ENCODE measurements at places on chromosomes 6 and 20.

GRCh38 chr20:22374678-22375590 lies 209.4 kb downstream of the FOXA2 start:
- no peak for DNase-seq

- no peak for DNase-seq
Observed at GRCh38 chr6:11938285-11938890, 73.7 kb upstream of the HIVEP1 start.

- DNase-seq: no peak
Observed at GRCh38 chr20:62771396-62772102, 24.7 kb upstream of the MRGBP start.

GRCh38 chr20:42041000-42041565 lies 422.9 kb upstream of the CHD6 start:
- DNase-seq: no peak

DNA sequence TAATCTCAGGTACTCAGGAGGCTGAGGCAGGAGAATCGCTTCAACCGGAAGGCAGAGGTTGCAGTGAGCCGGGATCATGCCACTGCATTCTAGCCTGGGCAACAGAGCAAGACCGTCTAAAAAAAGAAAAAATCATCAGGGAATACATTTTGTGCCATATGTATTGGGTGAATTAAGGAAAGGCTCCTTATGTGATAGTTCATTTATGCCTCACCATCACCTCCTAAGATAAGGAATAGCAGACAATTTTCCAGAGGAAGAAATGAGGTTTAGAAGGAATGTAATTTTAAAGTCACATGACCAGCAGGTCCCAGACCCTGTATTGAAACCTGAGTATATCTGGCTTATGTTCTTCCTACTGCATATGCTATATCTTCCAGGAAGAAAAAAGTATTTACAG lies 93.9 kb upstream of the FOXC1 start:
- DNase-seq: no peak

- DNase-seq: no peak
Observed at GRCh38 chr6:45900808-45901752, 114.6 kb downstream of the CLIC5 start.

GRCh38 chr6:116741571-116741970 lies 23.9 kb downstream of the FAM162B start:
- no peak for DNase-seq

GRCh38 chr6:45697605-45698004 lies 318.1 kb downstream of the CLIC5 start:
- peak; percentile 68 for DNase-seq

DNA sequence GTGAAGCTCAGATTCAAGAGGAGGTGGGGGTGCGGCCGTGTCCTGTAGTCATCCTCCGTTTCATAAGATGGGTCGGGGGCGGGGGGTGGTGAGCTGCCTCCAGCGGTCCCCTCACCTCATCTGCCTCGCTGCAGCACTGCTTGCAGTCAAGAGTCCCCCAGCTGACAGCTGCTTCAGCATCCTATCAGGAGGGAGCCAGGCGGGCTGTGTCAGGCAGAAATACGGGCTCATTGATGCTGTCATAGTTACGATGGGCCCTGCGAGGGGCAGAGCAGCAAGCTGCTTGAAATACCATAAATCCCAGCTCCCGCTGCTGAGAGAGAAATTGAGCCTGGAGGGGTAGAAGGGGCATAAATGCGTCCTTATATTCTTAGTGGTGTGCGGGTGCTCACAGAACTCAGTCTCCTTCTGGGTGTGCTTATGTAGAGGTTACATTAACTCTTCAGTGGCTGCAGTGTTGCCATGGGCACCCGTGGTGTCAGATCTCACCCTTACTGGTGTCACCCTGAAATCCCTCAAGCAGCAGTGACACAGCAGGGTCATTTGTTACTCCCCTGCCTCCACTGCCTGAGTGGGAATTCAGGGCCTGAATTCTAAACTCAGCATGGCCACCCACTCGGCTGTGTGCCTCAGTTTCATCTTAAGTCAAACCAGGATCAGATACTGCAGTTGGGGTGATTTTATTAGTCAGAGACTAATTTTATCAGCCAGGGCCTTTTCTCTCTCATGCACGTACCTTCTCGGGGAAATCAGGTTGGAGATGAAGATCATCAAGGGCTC lies 21.8 kb downstream of the CCDC167 start:
- no peak for DNase-seq

DNA sequence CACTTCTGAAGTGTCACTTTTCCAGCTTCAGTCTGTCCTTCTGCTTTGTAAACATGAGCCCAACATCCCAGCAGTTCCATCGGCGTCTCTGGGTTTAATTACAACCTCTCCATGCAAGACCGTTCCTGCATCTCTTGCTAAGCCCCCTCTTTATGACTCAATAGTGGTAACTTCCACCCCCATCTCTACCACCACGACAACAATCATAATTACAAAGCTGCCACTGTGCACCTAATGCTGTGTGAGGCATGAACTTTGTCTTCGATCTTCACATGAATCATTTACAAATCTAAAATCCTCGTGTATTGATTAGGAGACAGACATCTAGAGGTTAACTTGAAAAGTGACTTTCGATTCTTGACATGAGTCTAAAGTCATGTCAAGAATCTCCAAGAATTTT lies 4.9 kb upstream of the CCR6 start:
- no peak for DNase-seq

GRCh38 chr20:2815242-2815900 lies 584 bp downstream of the C20orf141 start:
- DNase-seq: no peak

DNA sequence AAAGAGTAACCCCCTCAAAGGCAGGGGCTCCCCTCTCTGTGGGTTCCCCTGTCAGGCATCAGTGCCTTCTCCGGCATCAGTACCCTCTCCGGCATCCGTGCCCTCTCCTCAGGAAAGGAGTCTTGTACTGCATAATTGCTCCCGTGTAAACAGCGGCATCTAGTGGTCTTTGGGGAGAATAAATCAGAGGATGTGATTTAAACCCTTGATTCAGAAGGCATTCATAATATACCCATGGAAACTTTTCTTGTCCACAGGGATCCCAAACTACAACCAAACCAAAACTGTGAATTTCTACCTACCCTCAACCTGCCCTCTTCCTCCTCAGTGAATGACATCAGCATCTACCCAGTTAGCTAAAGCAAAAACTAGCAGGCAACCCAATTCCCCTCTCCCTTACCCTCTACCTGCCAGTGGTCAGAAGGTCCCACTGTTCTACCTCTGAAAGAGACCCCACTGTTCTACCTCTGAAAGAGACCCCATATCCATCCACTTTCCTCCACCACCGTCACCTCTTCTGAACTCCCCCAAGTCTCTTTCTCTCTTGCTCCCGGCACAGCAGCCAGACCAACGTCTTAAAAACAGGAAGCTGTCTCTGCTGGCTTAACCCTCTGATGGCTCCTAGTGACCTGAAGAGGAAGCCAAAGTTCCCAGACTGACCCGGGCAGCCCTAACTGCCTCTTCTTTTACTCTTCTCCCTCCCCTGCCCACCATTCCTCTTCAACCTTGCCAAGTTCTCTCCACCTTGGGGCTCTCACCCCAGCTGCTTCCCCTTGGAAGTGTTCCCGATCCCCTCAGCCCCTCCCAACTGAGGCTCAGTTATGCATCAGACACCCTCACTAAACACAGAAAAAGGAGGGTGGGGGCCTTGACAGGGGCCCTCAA lies 27.2 kb downstream of the UBE2V1 start:
- peak; percentile 96 for DNase-seq

DNA sequence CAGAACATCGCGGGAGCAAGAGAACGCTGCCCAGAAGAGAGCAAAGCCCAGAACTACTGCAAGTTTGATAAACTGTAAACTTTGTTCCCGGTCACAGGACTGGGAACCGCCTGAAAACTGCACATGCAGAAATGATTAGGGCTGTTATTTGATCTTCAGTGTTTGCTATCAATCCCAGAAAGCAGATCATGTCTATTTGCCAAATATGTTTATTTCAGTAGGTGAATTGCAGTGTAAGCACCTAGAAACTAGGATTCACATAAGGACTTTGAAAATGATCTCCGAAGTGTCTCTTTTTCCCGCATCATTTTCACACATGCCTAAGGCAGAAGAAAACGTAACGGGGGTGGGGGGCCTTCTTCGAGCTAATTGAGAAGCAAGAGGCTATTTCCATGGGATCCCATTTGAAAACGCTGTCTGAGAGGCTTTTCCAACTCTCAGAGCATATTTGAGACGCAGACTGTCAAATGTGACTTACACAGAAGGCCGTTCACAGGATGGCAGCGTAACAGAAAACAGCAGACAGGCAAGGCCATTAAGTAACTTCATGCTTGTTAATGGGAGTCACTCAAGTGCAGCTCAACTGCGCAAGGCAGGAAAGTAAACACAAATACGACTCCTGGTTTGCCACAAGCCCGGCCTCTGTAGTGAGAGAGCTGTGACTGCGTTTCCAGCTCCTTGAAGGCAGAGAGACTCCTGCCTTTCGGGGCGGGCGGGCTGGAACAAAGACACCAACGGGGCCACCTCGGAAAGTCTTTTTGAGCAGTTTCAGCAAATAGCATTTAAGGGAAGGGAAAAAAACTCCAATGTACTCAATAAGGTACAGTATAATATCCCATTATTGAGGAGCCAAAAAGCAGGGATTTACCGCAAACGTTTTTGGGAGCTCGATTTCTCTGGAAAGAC lies 144.7 kb upstream of the ZNF217 start:
- DNase-seq: peak; percentile 84

DNA sequence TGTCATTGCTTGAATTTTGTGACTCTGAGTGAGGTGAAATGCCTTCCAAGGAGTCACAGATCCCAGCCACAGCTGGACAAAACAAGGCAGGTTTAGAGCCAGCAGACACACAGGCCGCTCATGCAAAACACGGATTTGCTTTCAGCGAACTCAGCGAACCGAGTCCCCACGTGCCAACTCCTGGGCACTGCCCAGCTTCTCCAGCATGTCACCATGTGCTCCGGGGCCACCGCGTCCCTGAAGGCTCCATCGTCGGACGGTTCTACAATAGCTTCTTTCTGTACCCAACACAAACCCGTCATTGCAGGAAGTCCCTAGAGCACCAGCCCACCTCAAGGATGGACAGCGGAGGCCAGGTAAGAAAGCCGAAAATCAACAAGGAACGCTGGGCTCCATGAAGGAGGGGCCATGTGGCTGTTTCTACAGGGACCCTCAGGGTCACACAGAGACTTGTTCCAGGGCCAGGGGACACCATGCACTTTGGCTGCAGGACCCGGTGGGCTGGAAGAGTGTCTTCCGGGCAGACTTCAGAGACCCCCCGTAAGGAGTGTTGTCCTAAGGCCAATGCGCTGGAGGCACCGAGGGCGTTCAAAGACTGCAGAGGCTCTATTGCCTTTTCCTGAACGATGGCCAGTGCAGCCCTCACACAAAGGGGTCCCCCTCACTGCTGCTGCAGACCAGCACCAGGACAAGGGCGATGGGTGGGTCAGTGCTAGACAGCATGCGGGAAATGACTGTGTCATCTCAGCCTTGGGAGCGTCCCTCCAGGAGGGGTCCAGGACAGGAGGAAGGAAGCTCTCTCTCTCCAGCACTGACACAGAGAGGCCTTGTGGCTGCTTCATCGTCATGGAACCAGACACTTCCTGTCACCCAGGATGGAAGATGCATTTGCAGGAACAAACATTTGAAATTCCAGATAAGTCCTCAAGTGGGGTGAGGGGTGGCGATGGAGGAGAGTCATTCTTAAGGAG lies 19.8 kb downstream of the DACT2 start:
- DNase-seq: no peak

DNA sequence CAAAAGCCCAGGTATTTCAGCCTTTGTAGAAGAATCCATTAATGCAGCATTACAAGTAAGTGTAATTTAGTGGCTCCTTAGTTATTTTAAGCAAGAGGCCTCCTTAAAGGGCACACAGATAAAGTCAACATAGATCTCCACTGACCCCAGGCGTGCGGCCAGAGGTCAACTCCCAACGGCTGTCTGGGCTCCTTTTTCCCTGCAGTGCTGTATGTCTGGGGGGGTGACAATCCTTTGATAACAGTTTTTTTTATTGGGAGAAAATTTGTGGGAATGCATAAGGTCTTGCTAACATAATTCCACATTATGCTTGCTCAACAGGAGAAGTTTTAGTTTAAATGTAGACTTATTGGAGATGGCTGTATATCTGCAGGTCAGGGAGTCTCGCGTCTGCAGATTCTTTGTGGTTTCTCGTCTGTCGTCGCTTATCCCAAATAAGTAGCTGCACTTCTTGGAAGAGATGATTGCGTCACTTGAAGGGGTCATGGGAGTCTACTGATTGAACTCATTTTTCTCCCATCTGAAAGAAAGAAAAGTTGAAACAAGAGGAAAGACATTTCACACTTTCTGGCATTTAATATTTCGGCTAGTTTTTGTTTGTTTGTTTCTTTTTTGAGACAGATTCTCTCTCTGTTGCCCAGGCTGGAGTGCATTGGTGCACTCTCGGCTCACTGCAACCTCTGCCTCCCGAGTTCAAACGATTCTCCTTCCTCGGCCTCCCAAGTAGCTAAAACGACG lies 151.7 kb upstream of the AKAP12 start:
- peak; percentile 62 for DNase-seq

DNA sequence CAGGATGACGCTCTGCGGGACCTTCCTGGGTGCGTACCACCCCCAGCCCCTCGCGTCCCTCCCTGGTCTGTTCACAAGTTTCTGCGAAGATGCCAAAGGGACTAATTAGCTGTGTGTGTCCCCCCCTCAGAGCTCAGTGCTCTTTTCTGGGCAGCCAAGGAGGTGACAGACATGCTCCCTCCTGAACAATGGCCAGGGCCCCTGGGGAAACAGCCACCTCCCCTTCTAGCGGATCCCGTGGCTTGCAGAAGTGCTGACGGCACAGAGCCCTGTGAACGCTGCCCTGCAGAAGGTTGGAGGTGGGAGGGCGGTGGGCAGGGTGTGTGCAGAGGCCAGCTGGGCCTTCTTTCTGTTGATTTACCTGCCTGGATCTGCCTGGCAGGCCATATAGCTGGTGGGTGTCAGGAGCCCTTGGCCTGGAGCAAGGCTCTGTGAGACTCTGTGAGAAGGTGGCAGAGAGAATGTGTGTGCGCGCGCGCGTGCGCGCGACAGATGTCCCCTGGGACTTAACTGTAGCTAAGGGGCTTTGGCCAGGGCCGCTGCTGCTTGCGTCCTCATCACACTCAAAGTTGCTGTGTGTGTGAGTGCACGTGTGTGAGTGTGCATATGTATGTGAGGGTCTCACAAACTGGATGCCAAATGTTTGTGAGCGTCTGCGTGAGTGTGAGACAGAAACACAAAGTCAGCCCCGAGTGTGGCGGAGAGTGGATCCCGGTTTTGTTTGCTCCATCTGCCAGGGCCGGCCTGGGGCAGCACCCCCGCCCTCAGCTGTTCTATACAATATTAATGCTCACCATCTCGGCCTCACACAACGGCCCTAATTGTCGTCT lies 3.5 kb upstream of the MYT1 start:
- DNase-seq: no peak

- DNase-seq: no peak
Observed at GRCh38 chr6:119986934-119987549, 637.5 kb upstream of the MAN1A1 start.

GRCh38 chr6:36858407-36858981 lies 16.1 kb downstream of the PPIL1 start:
- DNase-seq: no peak
